ENCODE measurements at places on chromosomes 2 and 18.

- DNase-seq = no peak
Observed at GRCh38 chr2:12513339-12513738, 203.4 kb upstream of the TRIB2 start.

GRCh38 chr18:27017901-27018500 is 152.5 kb upstream of the AQP4 start:
- no peak for DNase-seq

DNA sequence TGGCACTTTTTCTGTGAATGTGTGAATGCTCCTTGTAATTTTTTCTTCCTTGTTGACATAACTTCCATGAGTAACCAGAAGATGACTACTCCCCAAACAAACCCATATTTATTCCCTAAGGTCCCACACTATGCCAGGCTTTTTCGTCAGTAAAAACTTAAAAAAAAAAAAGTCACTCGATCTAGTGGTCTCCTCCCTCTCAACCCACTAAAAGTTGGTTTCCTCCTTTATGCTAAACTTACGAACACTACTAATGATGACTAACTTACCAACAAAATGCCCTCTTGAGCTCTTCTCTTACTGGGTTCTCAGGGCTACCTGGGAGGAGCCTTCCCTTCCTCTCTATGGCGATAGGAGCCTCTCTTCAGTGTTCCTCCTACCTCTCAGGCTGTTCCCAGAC is 18.2 kb downstream of the ACVR1 start:
- no peak for DNase-seq

- DNase-seq = no peak
Observed at GRCh38 chr2:169718930-169719504, 14.6 kb upstream of the KLHL23 start.

- DNase-seq = no peak
Observed at GRCh38 chr2:54966165-54966832, 84.0 kb downstream of the RTN4 start.

- no peak for DNase-seq
Observed at GRCh38 chr18:76953583-76954233, 131.4 kb downstream of the ZNF236 start.

DNA sequence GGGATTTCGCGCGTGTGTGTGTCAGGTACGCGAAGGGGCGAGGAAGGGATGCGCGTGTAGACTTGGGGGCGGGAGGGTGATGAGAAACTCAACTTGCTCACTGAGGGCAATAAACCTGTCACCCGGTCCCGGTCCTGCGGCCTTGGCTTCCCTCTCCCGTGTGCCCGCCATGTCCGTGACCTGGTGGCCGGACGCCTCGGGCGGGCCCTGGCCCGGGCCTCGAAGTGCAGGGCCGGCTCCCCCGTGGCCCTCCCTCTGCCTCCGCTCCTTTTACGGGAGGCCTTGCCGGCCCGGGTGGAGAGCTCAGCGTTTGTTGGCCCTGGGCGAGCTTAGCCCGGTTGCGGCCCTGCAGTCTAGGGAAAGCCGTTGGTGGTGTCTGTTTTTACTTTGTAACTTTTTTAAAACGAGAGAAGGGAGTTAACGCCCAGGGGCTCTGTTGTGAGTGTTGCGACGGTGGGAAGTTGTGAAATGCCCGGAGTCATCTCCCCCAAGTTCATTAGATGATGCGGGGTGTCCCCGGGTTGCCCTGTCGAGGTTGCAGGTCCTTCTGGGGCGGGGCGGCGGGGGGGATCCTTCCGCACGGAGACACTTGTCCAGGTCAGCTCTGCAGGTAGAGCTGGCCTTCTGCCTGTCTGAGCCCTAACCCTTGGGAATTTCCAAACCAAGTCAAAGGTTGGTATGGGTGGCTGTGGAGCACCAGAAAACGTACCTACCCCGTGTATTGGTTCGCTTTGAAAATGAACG is 883 bp downstream of the SMCHD1 start:
- DNase-seq = no peak

DNA sequence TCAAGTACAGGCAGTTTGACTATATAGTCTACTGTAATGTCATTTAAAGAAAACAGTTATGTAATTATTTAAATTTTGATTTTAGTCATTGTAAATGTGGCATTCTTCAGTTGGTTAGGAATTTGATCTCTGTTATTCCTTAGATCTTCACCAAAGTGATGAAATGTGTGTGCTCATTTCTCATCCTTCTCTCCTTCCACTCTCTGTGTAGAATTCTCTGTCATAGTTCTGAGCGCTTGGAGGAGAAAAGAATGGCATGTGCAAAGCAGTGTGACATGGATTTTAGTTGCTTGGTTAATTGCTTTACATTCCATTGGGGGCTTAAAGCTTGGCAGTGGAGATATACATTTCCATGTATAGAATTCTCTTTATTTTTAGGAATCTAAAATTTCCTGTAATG is 14.8 kb downstream of the PIK3C3 start:
- DNase-seq = no peak

DNA sequence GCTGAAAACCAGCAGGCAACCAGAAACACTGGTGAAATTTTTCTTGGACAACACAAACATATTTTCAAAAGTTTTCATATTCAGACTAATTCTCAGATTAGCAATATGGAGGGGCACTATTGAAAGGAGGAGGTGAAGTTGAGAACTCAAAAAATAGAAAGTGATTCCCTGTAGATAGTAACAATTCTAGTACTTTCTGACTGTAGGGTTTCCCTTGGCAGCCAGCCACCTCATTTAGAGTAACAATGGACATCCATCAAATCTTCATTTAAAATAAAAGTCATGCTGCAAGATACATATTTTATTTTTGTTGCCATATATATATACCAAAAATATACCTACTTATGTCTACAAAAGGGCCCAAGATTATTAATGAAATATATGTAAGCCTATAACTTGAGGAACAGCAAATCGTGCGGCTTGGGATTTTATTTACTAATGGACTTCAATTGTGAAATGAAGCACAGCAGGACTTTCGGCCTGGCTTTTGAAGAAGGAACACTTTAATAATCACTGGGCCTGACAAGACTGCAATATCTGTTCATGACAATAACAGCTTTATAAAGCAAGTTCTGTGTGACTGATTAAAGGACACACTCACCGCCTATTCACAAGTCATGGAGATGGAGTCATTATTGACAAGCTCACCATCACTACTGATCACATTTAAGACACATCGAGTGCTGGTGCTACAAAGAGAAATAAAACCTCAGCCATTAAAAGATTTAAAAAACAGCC is 6.8 kb upstream of the NR4A2 start:
- DNase-seq = no peak

DNA sequence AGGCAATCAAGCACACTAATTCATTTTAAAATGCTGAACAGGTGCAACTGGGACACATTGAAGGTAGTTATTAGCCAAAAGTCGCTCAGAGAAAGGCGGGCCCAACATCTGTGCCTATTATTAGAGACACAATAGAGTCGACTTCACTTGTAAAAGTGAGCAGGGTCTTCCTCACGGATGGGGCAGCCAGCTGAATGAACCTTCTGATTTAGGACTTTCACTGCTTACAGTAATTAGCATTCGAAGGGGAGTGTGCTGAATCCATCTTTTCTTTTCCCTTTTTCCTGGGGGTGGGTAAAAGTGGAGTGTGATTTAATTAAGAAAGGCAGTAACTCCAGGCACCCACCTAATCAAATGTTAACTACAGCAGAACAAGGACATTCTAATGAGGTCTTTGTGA is 677.7 kb downstream of the DCDC2C start:
- DNase-seq = no peak

DNA sequence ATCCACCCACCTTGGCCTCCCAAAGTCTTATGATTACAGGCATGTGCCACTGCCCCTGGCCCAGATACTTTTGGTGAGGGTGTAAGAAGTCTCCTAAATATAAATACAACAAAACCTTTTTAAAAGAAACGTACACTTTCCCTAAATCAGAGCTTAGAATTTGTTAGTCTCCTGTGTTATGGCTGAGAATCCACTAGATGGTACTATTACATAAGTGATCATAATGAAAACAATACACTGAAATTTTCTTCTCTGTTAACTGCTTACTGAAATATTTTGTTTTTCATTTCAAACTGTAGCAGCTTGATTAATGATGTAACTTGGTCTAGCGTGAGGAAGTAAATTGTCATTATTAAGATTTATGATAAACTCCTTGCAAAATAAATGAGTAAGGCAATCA is 74.8 kb upstream of the FAM98A start:
- no peak for DNase-seq

DNA sequence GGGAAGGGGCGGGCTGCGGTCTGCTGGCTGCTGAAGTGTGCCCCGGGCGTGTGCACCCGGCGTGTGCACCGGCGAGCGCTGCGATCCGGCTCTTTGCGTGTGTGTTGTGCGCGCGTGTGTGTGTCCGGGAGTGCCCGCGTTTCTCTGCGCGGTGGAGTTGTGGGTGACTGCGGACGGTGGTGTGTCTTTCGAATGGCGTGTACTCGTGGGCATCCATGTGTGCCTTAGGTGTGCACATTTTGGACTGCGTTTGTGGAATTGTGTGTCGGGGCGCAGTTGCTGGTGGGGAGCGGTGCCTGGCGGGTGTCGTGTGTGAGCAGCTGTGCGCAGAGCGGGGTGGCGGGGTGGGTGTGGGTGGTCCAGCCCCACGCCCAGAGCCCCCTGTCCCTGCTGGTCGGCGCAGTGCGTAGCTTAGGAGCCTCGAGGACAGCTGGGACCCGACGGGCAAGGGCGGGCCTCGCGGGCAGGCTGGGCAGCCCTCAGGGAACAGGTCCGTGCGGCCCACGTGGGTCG is 533 bp downstream of the HPCAL1 start:
- no peak for DNase-seq

DNA sequence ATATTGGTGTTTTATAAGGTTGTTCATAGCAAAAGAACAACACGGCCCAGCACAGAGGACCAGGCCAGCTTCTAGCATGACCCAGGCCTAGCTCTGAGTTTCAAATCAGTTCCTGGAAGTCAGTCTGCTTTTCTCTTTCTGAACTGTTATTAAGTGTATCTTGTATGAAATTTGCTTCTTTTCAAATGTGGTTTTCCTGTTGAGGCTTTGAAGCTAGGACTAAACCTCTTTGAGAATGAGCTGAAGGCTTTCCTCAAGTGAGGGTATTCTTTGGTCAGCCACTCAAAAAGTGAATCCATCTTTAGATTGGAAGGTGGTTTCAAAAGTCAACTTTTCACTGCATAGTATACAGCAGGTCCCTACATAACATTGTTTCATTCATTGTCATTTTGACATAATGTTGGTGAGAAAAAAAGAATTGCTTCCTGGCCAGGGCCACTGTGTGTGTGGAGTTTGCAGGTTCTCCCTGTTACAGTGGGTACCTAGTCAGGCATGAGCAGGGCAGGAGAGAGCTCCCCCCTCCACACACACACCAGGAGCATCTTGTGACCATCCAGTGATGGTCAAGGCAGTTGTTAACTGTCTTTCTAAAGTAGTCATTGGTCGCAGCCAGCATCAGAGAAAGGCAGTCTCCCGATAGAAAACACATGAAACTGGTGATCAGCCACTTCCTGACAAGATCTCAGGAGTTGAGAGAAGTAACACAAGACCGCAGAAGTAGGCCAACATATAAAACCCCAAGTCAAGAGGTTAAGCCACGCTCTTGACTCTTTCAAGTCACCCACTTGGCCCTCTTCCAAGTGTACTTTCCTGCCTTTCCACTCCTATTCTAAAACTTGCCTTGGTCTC is 6.7 kb upstream of the ACAA2 start:
- no peak for DNase-seq

DNA sequence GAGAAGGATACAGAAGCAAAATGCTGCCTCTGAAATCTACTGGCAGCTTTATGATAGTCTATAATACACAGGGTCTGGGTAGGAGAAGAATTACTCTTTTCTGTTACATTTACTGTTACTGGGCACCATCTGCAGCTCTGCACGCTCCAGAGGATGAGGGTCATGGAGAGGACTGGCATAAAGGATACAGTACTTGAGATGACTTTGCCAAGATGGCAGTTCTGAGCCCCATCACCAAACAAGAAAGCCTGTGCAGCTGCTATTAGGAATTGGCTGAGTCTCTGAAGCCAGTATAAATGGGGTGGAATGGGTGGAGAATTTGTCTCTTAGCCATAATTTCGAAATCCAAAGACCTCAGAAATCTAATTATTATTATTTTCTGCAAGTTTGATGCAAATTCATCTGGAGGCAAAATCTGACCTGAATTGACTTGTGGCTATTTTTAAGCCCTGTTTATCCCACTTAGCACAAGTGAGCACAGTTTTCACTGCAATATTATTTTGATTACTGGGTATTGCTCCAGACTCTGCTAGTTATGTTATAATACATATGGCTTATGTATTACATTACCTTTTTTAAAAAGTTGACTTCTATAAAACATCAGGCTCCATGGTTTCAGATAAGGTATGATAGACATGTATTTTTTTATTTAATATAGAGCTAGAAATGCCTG is 579.5 kb downstream of the MBD2 start:
- no peak for DNase-seq

DNA sequence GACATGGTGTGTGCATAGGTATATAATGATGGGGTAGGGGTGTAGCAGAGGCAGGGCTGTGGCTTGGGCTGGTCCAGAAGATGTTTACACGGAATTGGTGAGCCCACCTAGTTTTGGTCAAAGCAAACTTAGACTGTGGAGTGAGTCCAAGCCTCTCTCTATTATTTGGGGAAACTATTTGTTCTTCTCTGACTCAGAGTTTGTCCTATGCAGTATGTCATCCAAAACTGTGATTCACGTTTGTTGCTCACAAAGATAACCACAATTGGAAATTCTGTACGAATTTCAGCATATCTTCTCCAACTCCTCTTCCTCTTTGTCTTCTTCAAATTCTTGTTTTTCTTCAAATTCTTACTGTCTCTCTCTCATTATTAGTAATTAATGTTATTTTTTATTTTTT is 292.9 kb downstream of the XIRP2 start:
- DNase-seq = no peak

GRCh38 chr2:96841701-96842495 is 1.9 kb downstream of the ANKRD23 start:
- no peak for DNase-seq

- DNase-seq = no peak
Observed at GRCh38 chr2:188475945-188476344, 184.3 kb downstream of the GULP1 start.

DNA sequence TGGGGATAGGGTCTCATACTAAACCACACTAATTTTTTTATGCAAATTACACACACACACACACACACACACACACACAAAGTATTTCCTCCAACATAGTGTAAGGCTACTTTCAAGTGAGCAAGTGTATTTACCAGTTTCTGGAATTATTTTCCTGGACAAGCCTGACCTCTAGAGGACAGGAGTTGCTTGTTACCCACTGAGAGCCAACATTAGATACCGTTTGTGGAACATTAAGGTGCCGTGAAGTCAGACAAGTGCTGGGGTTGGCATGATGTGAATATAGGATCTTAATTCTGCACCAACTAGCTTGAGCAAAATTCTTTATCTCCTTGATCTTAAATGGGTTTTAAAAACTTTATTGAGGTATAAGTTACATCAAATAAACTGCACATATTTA is 39.3 kb upstream of the SERPINB2 start:
- DNase-seq = no peak

All from type B pancreatic cell (in vitro differentiated cells).